ENCODE measurements at places on chromosomes 6 and 20.

GRCh38 chr20:50528804-50529351 lies 18.7 kb downstream of the PTPN1 start:
- no peak for DNase-seq

GRCh38 chr6:11427723-11428245 lies 109.8 kb upstream of the TMEM170B start:
- no peak for DNase-seq

GRCh38 chr6:159169193-159169555 lies at the start of gene FNDC1:
Gene FNDC1, plus strand, starts transcription at chr6:159169400. Its CDS starts 197 bp downstream, at chr6:159169597.
- peak; percentile 61 for DNase-seq

GRCh38 chr20:22824077-22824476 lies 211.0 kb upstream of the SSTR4 start:
- no peak for DNase-seq

GRCh38 chr6:31070711-31071197 lies 41.6 kb downstream of the C6orf15 start:
- peak; percentile 10 for DNase-seq

DNA sequence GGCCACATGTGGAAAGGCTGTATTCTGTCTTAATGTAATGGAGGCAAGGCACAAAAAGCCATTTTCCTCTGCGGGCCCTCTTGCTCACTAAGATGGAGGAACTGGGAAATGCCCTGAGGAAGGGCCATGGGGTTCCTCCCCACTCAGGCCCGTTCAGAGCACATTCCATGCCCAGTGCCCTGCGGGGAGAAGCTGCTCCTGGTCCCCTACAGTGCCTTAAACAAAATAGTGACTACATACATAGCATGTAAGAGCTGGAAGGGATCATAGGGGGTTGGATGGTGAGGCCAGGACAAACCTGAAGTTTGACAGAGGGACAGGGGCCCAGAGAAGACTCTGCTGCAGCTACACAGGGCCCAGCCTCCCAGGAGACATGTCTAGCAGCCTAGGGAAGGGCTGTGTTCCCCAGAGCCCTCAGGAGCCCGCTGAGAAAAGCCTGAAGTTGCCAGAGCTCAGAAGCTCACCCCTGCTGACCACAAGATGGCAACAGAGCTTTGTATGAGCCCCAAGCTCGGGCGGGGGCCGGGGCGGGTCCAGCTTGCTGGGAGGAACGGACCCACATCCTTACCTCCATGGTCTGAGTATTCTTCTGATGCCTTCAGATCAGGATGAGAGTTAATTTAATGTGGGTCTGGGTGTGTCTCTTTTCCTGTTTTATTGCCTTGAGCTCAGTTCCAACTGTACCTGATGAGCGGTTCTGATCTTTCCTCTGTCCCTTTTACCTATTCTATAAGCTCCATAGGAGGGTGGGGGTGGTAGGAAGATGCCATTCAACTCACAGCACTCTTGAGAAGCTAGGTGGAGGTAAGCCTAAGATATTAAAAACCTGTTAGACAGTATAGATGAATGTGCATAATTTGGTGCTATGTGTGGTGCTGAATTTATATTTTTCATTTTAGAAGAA lies 242.9 kb downstream of the CDC5L start:
- peak; percentile 33 for DNase-seq

DNA sequence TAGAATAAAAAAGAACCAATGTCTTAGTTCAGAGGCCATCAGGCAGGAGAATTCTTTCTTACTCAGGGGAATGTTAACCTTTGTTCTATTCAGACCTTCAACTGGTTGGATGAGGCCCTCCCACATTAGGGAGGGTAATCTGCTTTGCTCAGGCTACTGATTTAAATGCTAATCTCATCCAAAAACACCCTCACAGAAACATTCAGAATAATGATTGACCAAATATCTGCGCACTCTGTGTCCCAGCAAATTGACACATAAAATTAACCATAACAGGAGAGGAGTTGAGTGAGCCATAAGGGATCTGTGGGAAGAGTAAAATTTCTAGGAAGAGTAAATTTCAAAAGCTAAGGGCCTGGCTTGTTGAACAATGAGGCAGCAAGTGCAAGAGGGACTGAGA lies 234.0 kb upstream of the PLCB4 start:
- DNase-seq, result no peak

DNA sequence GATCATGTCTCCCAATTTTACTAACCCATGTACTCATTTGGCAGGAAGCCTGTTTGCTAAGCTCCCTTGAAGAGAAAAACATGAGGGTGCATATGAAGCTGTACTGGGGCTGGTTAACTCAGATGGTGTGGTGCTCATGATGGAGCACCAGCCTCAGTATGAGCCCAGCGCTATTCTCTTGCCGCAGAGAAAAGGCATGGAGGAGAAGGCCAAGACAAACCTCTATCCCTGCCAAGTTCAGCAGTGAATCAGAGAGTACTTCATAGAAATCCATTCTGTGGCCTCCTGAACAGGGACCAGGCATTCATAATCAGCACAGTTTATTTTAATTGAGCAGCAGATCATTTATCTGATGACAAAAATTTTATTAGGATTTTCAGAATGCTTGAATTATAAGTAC lies 398.1 kb downstream of the LMBRD1 start:
- DNase-seq, result no peak

DNA sequence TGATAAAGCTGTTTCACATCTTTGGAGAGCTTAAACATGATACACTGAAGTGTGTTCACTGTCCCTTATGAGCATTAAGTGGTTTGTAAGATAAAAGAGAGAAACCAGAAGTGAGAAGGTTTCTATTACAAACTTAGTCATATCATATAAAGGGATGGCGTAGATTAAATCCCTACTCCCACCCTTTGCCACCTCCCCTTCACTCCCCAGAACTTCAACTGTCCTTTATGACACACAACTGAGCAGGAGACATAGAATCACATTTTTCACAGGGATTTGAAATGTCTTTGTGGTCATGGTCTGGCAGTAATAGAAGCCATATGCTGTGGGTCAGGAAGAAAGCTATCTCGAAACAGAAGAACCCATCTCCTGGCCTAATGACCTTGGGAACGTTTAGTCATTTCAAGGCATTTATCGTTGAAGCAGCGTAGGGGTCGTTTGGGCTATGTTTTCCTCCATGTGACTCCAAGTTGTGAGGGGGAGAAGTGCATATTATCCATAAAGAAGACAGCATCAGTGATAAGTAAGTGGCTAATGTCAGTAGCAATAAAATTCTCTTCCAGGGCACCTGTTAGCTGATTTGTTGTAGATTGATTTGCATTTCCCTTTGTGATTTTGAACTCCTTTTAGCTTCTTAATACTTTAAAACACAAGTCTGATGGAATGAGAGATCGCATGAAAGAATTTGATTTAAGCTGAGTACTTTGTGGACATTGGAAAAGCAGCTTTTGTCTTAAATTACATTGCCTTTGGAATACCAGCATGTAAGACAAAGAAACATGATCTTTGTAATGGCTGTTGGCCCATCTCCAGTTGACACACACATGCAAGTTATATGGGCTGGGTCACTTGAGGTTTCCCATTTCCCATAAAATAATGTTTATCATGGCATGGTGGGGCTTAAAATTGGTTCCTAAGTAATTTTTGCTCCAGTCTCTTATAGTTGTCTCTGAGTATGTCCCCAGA lies 501.5 kb upstream of the FLRT3 start:
- DNase-seq, result peak; percentile 16

GRCh38 chr6:150637266-150637665 lies 37.6 kb downstream of the PLEKHG1 start:
- DNase-seq, result no peak

DNA sequence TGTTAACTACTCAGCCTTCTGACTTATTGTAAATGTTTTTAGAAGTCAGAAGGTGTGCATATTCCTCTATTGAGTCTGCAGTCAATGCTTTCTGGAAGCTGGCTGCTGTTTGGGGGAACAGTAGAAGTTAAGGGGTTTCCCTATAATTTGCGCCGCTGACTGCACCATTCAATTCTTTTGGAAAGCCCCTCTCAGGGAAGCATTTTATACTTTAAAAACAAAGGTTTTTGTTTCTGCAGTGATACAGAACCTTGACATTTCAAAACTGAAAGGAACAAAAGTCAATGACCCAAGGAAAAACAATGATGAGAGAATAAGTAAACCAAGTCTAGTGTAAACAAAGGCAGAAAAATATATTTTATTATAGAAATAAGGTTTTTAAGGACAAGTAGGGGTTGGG lies 120.8 kb upstream of the TNFAIP3 start:
- DNase-seq, result no peak

GRCh38 chr6:44701637-44702101 lies 314.2 kb downstream of the CDC5L start:
- no peak for DNase-seq

DNA sequence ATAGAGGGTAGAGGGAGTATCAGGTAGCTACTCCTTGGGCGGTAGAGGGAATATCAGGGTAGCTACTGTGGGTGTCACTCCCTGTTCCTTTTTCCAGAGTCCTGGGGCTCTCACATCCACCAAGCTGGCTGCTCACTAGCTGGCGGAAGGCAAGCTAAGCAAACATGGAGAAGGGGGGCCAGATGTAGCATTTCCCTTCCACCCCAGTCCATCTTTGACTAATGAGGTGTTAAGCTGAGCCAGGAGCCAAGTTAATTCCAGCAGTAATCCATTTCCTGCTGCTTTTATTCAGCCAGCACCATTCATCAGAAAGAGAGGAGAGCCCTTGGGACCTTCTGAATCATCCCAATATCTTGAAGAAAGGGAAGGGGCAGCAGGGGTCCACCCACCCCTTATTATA lies 330.0 kb downstream of the ZFAND3 start:
- no peak for DNase-seq

DNA sequence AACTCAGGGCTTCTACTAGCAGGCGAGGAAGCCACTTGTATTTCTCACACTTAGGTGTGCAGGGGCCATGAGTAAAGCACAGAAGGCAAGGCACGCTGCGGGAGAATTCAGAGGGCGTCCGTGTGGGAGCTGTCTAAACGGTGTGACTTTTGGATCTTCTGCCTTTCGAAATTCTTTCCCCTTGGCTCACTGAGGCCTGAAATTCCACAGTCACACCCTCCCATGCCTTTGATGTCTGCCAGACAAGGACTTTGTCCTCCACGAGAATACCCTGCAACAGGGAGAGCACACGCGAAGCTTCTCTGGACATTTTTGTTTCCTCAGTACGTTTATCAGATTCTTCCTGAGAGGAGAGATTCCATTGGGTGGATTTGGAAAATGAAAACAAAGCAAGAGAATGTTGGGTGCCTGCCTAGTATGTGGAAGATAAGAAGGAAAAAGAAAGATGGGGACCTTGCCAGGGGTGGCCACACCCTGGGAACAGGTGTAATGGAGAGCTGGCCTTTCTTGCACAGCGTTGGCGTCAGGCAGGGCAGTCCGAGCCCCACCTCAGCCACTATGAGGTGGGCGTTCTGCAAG lies 235.7 kb downstream of the MYLK4 start:
- DNase-seq, result no peak

GRCh38 chr6:135537741-135538301 lies 40.3 kb upstream of the AHI1 start:
- no peak for DNase-seq

GRCh38 chr20:54041336-54041735 lies 29.1 kb downstream of the BCAS1 start:
- DNase-seq, result no peak

- no peak for DNase-seq
Measured at GRCh38 chr6:52595000-52595795, 18.3 kb upstream of the TRAM2 start.

DNA sequence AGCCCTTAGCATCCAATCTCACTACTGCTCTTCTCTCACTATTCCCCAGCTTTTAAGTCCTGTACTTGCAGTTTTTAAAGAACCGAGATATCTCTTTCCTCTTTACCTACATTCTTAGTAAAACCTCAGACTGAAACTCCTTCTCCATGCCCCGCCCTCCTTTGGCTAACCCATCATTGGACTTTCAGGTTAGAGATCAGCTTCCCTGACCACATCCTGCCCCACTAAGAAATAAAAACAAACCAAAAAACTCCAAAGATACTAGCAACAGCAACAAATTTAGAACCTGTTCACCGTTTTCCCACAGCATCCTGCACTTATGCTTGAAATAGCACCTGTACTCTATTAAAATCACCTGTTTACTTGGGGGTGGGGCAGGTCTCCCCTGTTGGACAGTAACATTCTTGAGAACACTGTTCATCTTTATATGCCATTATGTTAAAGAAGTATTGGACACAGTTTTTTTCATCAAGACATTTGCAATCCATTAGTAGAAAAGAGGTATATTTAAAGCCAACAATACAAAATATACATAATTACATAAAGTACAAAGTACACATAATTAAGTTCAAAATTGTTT lies 16.3 kb upstream of the SMAP1 start:
- no peak for DNase-seq

- DNase-seq, result no peak
Measured at GRCh38 chr6:73665686-73666319, 12.0 kb upstream of the SLC17A5 start.

DNA sequence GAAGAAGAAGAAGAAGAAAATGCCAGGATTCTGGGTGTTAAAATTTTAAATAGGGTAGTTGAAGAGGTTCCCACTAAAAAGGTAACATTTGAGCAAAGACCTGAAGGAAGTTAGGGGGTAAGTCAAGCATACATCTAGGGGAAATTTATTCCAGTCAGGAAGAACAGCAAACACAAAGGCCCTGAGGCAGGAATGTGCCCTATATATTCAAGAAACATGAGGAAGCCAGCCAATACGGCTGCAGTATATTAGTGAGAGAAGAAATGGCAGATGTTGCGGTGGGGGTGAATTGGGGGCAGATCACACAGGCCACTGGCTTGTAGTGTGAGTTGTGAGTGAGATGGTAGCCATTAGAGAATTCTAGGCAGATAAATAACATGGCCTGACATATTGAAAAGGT lies 6.0 kb downstream of the ZNF76 start:
- no peak for DNase-seq

- no peak for DNase-seq
Measured at GRCh38 chr6:137878486-137879285, 11.6 kb downstream of the TNFAIP3 start.

DNA sequence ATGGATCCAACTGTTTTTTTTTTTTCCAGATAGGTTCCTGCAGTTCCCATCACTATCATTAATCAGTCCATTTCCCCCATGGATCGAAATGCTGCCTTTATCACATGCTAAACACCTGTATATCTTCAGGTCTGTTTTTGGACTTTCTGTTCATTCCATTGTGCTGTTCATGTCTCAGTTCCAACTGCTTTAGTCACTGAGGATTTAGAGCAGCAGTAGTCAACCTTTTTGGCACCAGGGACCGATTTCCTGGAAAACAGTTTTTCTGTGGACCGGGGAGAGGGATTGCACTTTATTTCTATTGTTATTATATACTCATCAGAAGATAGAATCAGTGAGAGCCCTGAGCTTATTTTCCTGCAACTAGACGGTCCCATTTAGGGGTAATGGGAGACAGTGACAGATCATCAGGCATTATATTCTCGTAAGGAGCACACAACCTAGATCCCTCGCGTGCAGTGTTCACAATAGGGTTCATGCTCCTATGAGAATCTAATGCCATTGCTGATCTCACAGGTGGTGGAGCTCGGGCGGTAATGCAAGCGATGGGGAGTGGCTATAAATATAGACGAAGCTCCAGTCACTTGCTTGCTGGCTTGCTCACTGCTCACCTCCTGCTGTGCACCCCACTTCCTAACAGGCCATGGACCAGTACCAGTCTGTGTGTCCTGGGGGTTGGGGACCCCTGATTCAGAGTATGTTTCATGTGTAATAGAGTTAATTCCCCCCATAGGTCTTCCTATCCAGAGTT lies 46.0 kb downstream of the CAP2 start:
- DNase-seq, result no peak
